ENCODE measurements at places on chromosomes 3 and 15.

- no peak for DNase-seq
These were observed 55.1 kb downstream of the OTOL1 start for GRCh38 chr3:161551697-161552096.

GRCh38 chr3:65581313-65581712, 457.4 kb downstream of the MAGI1 start:
- no peak for DNase-seq

GRCh38 chr3:124034844-124035152, 42.9 kb upstream of the ROPN1 start:
- DNase-seq: no peak

DNA sequence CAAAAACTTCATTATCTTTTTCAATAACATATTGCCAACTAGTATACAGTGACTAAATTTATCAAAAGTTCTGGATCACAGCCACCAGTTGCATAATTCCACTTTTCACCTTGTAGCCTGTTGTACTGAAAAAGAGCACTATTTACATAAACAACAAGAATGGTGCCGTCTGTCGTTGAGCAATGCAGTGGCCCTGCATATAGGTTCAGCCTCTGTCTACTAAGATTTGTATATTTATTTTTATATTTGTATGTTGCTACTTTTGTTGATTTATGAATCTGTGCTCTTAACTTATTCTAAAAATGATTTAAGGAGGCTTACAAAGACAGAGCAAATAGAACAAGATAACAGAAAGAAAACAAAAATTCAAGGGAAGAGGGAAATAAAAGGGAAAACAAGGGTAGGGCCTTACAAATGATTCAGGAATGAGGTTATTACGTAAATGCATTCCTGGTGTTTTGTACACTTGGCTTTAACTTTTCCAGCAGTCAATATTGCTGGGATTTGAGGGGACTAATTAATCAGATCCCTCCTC, 257.6 kb upstream of the STT3B start:
- no peak for DNase-seq

GRCh38 chr3:125154800-125155269, 57.7 kb downstream of the SLC12A8 start:
- DNase-seq: peak; percentile 43

GRCh38 chr15:42602501-42602900, 27.1 kb downstream of the STARD9 start:
- DNase-seq: no peak

DNA sequence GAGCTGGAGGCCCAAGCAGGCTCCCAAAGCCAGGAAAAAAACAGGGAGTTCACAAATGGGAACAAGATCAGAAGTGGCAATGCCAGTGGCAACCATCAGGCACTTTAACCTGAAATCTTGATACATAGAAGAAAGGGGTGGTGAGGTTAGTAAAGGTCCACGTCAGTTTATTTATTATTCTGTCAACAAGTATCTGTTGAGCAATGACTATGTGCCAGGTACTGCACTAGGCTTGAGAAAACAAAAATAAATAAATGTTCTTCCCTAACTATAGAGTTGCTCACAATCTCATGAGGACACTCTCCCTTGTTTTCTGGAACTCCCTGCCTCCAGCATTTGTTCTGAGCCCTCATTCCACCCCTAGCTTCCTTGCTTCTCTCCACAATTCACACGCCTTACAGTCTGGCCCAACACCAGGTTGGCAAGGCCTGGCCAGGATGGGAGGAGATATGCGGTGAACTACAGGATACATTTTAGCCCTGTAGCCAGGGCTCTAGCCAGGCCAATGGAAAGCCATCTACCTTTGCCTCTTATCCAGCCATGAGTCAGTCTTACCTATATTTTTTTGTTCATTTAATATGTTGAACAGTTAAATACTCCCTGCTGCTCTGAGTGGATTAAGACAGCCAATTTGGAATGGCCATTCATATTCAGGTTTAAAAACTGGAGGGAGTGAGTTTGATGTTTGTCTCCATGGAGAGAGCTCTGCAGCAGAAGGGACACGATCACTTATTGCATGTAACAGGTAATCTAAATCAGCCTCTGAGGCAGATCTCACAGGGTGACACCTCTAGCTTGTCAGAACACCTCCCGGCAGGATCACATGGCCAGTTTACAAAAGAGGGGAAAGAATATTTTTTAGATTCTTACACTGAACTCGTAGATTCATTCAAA, 161.9 kb upstream of the ATP11B start:
- no peak for DNase-seq

DNA sequence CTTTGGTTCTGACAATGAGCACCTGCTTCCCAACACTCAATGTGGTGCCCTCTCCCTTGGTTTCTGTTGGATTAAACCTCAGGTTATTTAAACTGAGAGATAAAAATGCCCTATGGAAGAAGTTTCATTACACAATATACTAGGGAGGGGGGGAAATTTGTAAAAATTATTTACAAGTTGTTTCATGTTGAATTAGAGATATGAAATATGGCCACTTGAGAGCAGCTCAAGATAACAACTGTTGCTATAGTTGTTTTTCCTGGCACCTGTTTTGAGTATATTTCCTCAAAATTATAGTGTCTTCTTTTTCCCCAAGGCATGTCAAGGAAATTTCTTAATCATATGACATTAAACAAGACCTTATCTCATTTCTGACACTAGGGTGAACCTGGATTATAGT, 101.7 kb upstream of the COL6A5 start:
- no peak for DNase-seq

- DNase-seq: no peak
These were observed 310.6 kb downstream of the C3orf38 start for GRCh38 chr3:88460369-88460768.

DNA sequence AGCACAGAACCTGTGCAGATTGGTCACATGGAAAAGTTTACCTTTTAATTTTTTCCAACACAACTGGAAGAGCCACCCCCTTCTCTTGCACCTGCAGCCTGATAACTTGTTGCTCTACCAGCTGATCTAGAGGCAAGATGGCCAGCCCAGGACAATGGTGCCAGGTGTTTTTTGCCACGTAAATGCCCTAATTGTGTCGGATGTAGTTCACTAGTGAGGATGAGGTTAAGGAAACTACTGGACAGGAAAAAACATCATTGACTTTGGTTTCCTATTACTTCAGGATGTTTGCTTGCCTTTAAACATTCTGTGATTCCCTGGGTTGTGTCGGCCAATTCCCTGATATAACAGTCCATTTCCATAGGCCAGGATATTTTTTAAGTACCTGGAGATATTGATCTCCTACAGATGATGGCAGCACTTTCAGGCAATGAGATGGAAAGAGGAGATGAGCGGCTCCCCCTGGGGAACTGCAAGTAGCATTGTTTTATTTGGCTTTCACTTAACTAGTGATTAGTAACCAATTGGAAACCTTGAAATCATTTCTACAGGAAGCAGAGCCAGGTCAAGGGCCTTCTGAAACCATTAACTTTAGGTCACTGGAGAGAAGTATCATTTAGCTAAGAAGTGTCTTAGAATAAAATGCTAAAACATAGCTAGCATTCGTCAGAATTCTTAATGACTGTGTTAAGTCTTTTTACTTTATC, 72.5 kb downstream of the OSBPL10 start:
- DNase-seq: no peak

DNA sequence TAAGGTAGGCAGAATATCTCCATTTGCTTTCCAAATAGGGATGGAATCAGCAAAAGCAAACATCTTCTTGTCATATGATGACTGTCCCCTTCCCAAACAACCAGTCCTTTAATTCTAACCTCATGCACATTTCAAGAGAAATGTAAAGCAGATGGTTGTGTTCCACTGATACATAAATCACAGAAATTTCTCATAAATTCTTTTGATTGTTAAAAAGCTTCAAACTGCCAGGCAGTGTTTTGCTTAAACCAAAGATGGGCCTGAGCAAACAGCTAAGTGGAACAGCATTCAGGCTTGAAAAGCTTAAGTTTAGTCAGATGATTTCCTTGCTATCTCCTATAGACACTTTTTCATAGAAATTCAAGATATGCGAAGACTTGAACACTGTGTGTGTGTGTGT, 74.3 kb upstream of the SOX2 start:
- no peak for DNase-seq

DNA sequence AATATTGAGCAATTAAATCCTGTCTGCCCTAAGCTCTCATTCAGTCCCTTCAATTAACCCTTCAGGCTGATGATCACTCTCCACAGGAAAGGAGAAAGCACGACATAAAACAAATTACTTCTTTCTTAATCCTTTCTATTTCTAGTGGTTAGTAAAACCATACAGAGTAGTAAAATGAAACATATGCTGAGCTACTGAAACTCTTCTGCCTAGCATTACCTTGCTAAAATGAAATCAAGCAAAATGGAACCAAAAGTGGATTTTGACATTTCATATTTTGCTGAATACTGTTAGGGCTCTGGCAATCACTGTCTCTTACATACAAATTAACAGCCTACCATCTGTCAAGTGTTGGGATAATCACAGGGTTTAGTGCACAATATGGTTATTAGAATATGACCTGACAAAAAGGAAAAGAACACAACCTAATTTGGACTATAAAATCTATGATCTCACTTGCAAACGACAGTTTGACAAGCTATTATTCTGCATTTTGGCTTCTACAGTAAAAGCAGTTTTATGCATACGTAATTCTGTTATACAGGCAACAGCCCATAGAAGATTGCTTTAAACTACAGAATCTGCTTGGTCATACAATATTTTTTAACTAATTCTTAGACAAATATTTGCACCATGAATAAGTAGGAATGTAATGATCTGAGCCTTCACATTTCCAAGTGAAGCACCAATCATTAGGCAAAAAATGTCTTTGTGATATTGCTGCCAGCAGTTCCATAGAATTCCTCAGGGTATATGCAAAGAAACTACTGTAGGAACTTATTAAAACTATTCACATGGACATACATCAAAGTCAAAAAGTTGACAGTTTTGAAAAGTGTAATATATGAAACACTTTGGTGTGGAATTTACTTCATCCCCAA, 105.0 kb downstream of the FHIT start:
- no peak for DNase-seq

DNA sequence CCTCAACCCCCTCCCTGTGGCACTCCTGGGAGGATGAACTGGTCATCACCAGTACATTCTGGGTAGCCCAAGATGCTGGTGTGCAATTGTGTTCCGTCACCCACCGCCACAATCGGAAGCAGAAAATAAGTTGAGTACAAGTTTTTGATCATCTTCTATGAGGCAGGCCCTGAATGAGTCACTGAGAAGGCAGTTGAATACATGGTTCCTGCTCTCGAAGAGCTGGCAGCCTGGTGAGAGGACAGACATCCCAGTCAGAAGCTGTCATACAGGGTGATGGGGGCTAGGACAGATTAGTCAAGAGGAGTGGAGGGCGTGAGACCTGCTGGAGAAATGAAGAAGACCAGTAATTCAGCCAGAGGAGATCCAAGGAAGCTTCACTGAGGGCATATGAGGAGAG, 6.2 kb downstream of the CEMIP start:
- no peak for DNase-seq

DNA sequence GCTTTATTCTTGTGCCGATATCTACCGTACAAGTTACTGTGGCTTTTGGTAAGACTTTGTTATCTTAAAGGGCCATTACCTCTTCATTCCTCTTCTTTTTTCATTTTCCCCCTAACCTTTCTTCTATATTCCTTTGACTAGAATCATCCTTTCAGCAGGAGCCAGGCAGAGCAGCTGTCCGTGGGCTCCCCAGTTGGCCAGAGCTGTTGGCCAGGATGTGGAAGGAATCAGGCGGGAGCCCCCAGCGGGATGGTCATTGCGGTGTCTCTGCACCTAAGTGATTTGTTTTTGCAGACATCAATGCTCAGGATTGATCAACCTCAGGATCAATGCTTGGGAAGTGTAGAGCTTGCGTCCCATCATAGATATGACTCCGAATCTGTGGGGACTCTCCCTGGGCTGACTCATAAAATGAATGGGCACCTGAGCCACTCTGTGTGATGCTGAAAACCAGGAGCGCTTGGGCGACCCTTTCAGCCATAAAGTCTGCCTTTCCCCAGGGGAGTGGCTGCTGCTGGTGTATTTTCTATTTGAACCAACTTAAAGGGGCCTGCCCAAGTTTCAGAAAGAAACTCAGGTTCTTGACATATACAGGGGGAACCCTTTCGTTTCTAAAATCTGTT, 21.7 kb downstream of the APBA2 start:
- no peak for DNase-seq

DNA sequence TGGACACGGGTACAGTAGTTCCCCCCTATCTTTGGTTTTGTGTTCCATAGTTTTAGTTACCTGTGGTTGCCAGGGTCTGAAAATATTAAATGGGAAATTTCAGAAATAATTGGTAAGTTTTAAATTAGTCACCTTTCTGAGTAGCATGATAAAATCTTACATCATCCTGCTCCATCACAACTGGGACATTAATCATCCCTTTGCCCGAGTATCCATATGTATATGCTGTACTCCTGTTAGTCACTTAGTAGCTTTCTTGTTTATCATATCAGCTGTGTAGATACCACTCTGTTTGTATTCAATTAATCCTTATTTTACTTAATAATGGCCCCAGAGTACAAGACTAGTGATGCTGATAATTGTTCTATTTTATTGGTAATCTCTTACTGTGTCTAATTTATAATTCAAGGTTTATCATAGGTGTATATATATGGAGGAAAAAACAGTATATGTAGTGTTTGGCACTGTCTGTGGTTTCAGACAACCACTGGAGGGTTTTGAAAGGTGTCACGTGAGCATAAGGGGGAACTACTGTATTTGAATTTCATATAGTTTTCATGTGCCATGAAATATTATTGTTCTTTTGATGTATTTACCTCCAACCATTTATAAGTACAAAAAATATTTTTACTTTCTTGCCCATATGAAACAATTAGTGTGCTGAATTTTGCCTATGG, 41.4 kb downstream of the CTDSPL2 start:
- no peak for DNase-seq

- DNase-seq: no peak
These were observed 7.6 kb downstream of the SLC9A9 start for GRCh38 chr3:143840636-143841035.

- DNase-seq: no peak
These were observed 849.8 kb downstream of the NSUN3 start for GRCh38 chr3:94912656-94913055.

DNA sequence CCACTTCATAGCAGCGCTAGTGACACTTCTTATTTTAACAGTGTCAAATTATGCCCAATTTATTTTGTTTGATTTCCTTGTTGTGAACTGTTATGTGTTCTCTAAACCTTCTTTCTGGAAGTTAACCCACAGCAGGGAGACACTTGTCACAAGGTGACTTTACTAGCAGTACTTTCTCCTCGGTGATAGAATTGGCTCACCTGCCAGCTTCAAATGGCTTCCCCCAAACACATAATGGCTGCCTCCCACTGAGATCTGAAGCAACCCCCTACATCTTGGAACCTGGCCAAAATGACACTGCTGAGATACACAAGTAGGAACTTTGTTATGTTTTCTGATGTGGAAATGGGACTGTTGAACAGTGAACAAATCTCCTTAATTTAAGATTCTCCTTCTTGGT, 238.8 kb upstream of the DPH6 start:
- DNase-seq: no peak
